T-helper 2 cell (primary cell): ENCODE measurements at places on chromosomes 6 and 20.

DNA sequence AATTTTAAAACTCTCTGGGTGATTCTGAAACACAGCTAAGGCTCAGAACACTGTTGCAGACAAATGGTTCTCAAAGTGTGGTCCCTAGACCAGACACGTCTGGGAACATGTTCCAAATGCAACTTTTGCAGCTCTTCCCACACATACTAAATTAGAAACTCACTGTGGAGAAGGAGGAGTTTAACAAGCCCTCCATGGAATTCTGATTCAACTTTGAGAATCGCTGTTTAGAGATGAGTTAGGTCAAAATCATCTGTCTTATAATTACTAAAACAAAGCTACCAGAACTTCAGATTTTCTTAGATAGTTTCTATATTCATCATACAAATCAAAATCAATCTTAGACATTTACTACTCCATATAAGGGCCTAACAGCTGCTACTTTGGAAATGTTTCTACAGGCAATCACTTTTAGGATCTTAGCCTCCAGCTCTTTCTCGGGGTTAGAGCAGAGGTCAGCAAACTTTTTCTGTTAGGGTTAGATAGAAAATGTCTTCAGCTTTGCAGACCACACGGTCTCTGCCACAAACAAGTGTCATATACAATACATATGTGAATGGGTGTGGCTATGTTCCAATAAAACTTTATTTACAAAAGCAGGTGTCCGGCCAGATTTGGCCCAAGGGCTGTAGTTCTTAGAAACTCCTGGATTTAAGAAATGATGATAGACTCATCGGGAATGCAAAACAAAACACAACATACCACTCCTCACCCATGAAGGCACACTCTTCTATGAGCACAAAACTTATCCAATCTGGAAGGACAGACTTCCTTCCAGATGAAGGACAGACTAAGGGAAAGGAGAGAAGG lies 50.0 kb upstream of the ARHGAP18 start:
- no peak for DNase-seq

DNA sequence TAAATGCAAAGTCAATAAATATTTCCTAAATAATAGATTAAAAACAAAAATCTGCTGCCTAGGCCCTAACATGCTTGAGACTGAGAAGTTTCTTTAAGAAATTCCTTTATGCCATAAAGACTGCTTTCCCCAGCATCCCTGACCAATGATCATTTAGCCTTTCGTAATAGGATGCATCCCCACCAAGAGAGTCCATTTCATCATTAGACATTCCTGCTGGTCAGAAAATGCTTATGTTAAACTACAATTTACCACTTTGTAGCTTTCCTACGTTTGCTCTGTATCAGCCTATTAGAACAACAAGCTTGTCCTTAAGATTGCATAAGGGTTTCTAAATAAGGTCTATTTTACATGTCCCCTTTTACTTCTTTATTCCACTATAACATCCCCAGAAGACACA lies 59.8 kb upstream of the HSF2 start:
- DNase-seq: no peak

DNA sequence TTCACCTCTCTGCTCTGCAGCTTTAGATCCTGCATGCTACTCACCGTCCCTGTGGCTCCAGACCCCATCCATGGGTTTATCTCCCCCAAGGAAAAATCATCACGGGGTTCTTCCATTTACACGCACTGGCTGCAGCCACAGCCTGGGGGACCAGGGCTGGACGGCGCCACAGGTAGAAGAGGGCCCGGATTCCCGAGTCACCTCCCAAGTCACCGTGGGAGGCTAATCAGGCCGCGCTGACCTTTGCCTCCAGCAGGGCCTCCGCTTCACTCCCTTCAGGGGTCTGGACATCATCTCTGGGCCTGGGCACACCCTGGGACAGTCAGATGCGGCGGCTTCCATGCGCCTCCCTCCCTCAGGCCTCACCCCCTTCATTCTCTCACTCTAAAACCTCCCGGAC lies 47.8 kb upstream of the ENTPD6 start:
- DNase-seq: no peak

DNA sequence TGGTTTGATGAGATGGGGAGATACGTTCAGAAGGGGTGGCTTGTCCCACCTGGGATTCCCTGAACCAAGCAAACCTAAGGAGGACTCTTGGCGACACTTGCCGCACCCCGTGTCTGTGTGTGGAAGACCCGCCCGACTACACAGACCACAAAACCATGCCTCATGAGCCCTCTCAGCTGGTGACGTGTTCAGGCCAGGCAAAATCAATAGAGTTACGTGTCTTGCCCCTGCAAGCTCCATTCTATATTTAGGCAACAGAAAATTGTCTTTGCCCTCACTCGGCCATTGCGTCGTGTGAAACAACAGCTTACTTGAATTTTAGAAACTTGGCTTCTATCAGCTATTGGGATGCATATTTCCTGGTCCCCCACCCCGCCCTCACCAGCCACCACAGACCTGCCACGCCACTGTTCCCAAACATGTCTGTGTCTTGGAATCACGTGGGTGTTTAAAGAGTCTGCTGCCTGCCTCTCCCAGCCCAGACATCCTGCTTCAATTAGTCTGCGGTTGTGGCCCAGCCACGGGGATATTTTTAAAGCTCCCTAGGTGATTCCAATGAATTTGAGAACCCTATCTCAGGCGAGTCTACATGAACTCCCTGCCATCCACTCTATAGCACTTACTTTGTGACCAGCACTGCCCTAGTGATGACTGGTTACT lies 279.2 kb upstream of the EXOC2 start:
- DNase-seq: no peak

- DNase-seq: no peak
These were observed 244.8 kb upstream of the TENT5A start for GRCh38 chr6:81997090-81997926.

- DNase-seq: no peak
These were observed 26.0 kb upstream of the CCDC167 start for GRCh38 chr6:37525460-37526357.

GRCh38 chr6:17630511-17631073 lies 30.5 kb downstream of the FAM8A1 start:
- DNase-seq: no peak

GRCh38 chr20:62293111-62293784 lies 9.5 kb upstream of the ADRM1 start:
- no peak for DNase-seq

DNA sequence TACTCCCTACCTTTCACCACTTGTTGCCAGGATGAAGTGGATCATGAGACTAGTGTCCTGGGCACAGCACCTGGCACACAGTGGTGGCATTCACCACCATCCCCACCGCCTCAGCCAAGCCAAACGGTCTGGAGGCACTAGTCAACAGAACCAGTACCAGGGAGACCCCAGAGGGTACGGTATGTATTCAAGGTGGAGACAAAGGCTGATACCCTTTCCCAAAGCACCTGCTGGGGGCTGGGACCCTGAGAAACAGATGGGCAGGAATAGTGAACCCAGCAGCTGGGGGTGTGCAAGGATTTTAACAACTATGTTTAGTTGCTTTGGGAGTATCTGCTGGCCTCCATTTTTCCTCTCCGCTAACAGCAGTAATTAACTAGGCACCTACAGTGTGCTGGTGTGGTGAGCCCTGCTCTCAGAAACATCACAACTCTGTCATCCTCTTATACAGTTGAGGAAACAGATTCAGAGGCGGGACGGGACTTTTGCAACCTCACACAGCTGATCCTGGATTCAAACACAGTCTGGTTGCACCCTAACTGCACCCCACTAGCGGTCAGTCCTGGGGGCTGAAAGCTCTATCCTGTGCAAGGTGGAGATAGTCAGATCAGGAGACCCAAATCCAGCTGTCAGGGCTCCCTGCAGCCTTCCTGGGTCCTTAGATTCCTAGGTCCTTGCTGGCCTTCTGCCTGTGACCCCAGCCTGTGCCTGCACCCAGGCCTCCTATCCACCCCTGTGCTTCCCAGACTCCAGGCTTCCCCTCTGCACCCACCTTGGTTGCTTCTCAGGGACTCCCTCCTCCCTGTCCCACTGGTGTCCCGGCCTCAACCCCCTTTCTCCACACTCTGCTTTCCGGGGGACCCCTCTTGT lies 1.2 kb downstream of the SNTA1 start:
- no peak for DNase-seq

DNA sequence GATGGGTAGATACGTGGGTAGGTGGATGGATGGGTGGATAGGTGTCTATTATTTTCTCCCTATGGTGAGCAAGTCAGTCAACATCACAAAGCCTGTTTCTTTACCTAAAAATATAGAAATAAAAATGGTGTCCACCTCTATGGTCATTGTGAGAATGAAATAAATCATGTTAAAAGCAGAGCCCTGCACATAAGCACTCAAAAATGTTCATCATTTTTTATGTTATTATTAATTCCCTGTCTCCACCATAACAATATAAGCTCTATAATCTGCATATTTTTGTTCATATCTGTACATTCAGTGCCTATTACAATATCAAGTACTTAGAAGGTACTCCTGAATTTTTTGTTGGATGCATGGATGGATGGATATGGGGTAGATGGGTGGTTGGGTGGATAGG lies 177.6 kb downstream of the ZMYND8 start:
- DNase-seq: no peak

- DNase-seq: no peak
These were observed 20.5 kb downstream of the NPEPL1 start for GRCh38 chr20:58712806-58713731.

DNA sequence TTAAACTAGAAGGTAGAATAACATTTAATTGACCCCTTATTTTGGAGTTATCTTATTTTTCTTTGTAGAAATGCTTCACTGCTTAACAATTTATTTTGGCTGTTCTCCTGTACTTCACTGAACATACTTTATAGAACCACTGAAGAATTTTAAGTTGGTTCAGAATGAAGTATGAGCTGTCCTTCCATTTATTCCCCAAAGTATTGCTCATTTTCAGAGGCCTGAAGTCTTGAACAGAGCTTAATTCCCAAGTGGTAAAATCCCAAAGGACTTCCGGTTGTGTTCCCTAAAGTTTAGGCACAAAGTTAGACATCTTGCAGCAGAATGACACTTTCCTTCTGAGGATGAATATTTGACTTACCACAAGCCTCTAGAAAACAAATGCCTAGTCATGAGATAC lies 233.3 kb downstream of the TINAG start:
- no peak for DNase-seq

DNA sequence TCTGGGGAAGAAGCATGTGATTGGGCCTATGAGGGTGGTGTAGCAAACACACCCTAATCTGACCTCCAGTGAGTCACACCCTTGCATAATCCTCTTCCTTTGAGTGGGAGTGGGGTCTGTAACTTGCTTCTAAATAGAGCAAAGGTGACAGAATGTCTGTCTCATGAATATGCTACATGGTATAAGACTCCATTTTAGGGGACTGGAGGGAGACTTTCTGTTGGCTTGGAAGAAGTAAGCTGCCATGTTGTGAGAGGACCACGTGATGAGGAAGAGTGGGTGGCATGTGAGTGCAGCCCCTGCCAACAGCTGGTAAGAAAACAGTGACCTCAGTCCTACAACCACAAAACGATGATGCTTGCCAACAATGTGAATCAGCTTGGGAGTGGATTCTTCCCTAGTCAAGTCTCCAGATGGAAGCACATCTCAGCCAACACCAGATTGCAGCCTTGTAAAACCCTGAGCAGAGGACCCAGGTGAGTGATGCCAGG lies 3.7 kb downstream of the AK9 start:
- no peak for DNase-seq
